ENCODE measurements at places on chromosomes 6 and 20. TPM values are rescaled to one million over a fixed set of nuclear protein-coding genes. Genes with fewer than 3 reads are reported as not detected.

The GPR63 gene
- total RNA-seq: 0.10 TPM

The TMC2 gene
- not detected for total RNA-seq

The RSPH9 gene
- 0.42 TPM for total RNA-seq

The CLDN20 gene
- not detected for total RNA-seq

The DSP gene
- total RNA-seq: 0.94 TPM

The DCDC2 gene
- 0.10 TPM for total RNA-seq
